ENCODE measurements at places on chromosomes 3 and 15.
A peak's percentile ranks its signal among the peaks of the same experiment; 100 is the strongest.

- peak; percentile 71 for DNase-seq
These were observed 57.8 kb downstream of the CDC25A start for GRCh38 chr3:48130321-48130904.

GRCh38 chr3:140695361-140696061 lies 17.6 kb downstream of the TRIM42 start:
- DNase-seq, result no peak

DNA sequence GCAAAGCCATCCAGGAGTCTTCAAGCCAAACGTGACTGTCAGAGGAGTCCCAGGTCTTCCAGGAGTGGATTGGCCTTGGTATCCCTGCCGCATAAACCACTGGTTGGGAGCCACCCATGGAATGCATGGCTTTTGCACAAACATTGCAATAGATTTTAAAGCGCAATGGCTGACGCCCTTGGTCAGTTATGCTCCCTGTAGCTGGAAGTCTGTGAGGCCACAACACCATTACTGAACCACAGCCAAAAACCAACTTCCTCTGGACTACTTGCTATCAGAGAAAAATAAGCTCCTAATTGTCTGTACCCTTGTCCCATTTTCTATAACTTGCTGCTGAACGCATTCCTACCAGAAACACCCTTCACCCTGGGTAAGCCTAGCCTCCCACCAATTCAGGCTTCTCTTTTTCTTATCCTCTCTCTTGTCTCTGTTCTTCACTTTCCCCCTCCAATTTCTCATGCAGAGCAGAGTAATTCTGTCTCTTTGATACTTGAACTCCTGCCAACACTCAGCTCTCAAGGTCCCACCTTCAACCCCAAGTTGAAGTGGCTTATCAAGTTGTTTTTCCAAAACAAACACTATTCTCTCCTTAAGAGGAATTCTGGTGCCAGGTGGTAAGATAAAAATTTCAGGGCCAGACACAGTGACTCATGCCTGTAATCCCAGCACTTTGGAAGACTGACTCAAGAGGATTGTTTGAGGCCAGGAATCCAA lies 176.4 kb upstream of the UBE2E1 start:
- peak; percentile 82 for DNase-seq

- no peak for DNase-seq
These were observed 1.1 kb downstream of the SAMMSON start for GRCh38 chr3:70000563-70001081.

DNA sequence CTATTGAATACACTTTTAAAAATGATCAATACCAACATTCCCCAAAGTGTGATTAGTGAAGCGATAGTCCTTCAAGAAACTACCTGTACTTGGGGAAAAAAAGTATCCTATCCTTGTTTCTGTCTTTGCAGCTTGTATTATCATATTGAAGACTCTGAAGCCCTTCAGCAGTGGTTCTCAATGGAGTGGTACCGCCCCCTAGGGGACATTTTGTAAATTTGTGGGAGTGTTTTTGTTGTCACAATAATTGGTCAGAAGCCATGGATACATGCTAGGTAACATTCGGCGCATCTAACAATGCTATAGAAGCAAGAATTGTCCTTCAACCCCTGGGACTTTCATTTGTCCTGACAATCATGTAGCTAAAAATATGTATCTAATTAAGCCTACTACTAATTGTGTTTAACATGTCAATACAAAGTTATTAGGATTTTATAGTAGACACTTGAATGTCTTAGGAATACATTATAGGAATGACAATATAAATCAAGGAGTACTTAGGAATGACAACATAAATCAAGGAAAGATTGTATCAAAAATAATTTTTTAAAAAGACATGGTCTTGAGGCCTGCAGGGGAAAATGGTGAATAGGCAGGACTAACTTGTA lies 53.7 kb downstream of the NMD3 start:
- no peak for DNase-seq

DNA sequence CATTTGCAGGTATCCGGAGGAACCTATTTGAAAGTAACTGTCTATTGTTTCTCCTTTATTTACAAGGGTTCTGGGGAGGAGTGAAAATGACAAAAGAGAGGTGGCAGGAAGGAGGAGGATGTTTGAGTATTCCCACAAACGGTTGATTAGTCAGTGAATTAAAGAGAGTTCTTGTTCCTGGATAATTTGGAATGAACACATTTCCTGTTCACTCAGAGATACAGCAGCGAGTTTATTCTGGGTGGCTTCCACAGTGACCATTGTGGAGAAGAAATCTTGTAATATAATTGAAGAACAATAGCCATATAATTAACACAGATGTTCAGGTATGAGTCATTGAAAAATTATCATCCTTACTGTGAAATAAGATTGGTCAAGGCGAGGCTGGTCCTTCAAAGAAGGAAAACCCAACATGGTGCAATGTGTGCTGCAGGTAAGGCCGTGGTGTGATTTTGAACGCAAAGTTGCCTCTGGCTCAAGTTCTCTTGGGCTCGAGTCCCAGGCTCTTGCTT lies 77.3 kb downstream of the NFKBIZ start:
- DNase-seq, result no peak

GRCh38 chr15:74434263-74435136 lies 742 bp upstream of the SEMA7A start:
- no peak for DNase-seq

DNA sequence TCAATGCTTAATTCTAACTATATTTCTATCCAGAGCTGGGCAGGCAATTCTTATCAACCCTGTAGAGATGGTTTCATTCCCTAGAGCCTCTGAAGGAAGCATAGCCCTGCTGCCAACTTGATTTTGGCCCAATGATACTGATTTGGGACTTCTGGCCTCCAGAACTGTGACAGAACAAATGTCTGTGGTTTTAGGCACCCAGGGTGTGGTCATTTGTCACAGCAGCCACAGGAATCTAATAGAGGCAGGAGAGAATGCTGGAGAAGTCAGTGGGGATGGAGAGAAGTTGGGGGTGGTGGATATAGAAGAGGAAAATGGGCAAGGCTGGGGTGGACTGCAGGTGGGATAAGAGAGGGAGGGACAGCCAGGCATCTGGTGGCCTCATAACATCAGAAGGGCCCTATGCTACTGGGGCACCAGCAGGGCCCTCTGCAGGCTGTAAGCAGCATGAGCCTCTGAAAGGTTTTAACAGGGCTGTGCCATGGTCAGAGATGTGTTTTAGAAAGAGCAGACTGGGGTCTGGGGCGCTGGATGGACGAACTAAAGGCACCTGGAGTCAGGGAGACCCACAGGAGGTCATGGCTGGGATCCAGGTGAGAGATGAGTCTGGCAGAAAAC lies 19.8 kb downstream of the MRPS11 start:
- DNase-seq, result no peak

GRCh38 chr3:197298945-197299854 lies 788 bp upstream of the DLG1 start:
- DNase-seq, result no peak

GRCh38 chr15:22963641-22964040 lies 16.5 kb downstream of the CYFIP1 start:
- no peak for DNase-seq

DNA sequence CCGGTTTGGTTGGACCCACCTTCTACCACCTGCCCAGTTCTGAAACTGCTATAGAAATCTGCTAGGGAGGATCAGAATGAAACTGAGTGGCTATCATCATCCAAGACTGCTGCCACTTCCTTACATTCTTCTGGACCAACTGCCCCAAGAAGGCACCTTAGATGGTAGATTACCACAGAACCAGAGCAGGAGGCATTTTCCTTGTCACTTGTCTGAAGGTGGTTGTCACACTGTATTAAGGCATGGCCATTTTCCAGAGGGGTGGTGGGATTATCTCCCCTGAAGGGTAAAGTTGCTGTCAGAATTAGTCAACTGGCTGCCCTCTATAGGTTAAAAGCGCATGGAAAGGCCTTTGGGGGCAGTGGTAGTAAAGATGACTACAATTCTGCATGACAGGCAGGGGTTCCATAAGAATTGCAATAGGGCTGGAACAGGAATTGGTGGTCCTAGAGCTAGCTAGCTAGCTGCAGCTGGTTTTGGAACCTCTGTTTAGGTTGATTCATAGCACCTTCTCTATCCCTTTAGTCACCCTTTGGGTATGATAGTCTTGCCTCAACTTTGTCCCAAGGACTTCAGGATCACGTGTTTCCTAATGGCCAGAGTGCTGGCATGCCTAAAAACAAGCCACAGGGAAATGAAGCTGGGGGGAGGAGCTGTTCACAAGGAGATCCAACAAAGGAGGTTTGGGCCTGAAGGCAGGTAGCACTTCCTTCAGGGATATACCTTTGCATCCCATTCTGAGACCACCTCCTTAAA lies 4.8 kb upstream of the CSPG5 start:
- no peak for DNase-seq

- no peak for DNase-seq
These were observed 97.4 kb downstream of the ST6GAL1 start for GRCh38 chr3:187027531-187028278.

GRCh38 chr3:134597390-134597970 lies 53.3 kb downstream of the KY start:
- no peak for DNase-seq

DNA sequence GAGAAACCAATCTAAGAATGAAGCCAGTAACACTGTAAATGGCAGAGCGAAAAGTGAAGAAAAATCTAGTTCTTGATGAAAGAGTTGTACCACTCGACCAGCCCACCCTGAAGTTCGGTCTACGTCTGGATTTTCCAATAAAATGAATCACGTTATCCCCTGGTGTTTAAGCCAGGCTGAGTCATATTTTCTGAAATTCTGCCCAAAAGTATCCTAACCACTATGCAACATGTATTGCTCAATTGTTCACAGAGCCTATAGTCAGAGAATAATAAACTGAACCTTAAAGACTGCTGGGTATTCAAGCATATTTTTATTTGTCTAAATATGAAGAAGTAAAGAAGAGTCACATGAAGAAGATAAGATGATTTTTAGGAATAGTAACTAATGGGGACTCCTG lies 245.7 kb downstream of the FGF12 start:
- DNase-seq, result peak; percentile 73

DNA sequence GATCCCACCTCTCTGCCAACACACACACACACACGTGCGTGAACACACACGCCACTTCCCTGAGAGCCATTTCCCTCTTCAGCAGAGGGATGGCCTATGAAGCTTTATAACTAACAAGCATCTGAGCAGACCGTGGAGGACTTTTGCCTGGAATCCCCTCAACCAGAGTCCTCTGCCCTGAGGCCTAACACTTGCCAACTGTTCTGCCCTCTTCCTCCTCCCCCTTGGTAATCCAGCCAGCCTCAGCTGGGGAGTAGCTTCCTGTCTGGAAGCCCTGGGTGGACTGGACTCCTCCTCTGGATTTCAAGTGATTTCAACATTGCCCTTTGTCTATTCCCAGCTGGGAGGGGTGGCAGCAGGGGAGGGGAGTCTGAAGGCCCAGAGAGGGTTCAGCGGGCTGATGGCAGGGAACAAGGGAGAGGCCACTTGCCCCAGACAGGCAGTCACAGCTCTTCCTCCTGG lies 68.4 kb upstream of the HACD2 start:
- DNase-seq, result peak; percentile 36

GRCh38 chr3:33779751-33780150 lies 18.7 kb upstream of the PDCD6IP start:
- no peak for DNase-seq

DNA sequence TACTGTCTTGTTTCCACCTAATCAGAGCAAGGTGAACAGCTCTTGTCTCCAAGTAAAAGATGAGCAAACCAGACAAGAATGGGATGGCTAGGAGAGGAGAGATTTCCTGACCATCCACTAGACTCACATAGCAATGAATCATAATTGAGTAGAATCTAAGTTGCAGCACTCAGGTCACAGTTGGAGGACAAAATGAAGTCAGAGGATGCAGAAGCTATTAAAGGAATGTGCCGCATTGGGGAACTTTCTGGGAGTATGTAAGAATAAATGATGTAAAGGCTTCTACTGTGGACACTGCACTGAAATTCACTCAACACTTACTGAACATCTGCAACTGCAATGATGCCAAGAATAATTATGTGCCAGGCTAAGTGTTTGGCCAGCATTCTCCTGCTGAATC lies 217.4 kb upstream of the WNT5A start:
- no peak for DNase-seq

GRCh38 chr15:33654860-33655259 lies 313.4 kb upstream of the CHRM5 start:
- no peak for DNase-seq

DNA sequence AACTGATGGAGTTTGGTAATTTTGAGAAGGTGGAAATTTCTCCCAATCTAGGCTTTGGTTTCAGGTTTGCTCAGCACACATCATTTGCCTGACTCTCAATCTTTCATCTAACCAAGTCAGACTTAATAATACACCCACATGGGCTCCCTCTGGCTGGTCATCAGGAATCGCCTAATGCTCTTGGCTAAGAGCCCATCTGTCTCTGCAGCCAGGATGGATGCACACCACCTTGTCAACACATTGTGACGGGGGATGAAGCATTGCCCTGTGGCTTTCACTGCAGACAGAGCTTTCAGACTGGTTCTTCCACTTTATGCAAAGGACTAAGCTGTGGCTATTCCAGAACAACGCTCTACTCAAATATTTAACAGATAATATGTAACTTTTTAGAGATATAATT lies 3.0 kb upstream of the HDGFL3 start:
- DNase-seq, result no peak

GRCh38 chr15:96324940-96325540 lies 5.5 kb upstream of the NR2F2 start:
- DNase-seq, result no peak

- no peak for DNase-seq
These were observed 14.7 kb downstream of the CMTM6 start for GRCh38 chr3:32487781-32488473.

DNA sequence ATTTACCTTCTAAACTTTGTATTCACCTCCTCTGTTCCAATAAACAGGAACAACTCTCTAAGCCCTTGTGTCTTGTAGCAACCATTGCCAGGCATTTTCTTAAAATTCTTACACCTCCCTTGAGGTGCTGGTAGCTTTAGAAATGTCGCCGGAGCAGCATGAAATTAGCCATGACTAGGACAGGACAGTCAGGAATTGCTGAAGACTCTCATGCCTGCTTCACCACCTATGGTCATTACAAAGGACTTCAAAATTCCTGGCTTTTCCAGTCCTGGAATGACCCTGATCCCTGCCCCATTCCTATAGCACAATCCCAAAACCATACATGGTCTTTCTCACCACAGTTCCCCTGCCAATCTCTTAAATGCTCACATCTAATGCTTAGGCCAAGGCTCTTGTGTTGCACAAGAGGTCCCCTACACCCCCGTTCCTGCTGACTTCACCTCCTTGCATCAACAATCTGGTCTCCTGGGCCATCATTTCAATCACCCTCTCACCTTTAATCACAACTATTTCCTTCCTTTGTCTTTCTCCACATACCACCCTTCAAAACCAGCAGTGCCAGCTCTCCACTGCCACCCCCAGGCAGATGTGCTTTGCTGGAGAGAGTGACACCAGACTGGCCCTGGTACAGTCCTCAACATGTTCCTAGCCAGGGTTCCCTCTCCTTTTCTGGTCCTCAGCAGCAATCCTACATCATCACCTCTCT lies 113.2 kb upstream of the TJP1 start:
- DNase-seq, result no peak

All from retinal pigment epithelial cell (primary cell).